ENCODE measurements at places on chromosomes 5 and 9. TPM values are rescaled to one million over a fixed set of nuclear protein-coding genes. Genes with fewer than 3 reads are reported as not detected.
A peak's percentile ranks its signal among the peaks of the same experiment; 100 is the strongest.

GRCh38 chr5:66728049-66728448, 131.9 kb downstream of the MAST4 start:
- no peak for DNase-seq

DNA sequence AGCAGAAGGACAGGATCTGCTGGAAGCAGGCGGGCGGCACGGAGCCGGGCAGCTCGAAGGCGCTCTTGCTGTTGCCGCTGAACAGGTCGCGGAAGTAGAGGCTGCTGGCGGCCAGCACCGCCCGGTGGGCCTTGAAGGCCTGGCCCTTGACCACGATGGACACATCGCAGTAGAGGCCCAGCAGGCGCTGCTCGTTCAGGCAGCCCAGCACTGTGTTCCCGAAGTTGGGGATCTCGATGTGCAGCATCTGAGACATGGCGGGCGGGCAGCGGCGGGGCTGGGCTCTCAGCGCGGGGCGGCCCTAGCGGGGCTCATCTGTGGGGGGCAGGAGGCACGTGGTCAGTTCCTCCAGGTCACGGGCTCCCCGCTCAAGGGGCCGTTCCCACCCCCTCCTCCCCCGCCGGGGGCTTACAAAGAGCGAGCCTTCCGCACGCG, 44.8 kb downstream of the NACC2 start:
- DNase-seq: no peak

- DNase-seq: no peak
Observed at GRCh38 chr5:43313854-43314457, 744 bp upstream of the HMGCS1 start.

DNA sequence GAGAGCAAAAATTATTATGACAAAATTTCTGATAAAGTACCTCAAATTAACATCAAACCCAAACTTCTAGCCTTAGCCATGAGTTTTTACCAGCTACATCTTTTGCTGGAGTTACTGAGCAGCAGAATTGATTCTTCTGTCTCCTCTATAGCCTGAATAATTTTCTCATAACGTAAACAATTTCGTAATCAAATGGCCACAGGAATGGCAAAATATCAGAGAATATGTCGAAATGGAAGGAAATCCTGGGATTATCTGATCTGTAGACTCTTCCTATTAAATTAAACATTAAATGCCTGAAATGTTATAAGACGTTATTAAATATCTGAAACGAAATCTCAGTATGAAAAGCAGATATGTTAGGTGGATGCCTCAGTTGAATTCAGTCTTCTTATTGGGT, 41.1 kb downstream of the LURAP1L start:
- no peak for DNase-seq

- DNase-seq: no peak
Observed at GRCh38 chr5:88954511-88954910, 71.5 kb upstream of the MEF2C start.

DNA sequence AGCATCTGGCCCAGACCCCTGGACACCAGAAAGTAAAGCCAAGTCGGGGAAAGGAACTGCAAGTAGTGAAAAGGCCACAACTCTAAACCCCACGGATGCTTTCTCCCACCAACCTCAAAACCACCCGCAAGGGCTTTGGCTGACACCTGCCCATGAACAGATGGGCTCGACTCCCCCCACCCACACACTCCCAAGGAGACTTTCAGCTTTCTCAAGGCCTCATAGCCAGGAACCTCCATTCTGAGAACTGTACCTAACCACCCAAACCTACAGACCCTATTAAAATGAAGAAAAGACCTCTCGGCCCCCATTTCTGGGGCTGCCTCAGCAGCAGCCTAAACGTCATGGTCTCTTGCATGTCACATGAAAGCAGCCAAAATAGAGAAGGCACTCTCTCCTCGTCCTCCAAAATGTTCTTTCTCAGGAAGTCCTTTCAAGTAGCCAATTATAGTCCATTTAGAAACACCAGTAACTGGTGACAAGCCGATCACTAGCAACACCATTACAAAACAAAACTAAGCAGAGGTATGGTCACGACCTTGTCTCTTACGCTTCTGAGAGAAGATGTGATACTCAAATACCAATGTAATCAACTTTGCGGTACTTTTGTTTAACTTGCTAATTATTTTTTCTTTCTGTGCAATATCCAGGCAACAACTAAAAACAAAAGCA, 2.9 kb downstream of the B4GALT1 start:
- no peak for DNase-seq

- DNase-seq: no peak
Observed at GRCh38 chr9:134383148-134383547, 56.9 kb downstream of the RXRA start.

The PAPPA gene
- 0.05 TPM for total RNA-seq

The CATSPER3 gene
- total RNA-seq: not detected

GRCh38 chr5:116566251-116566650, 8.4 kb downstream of the SEMA6A start:
- DNase-seq: no peak

DNA sequence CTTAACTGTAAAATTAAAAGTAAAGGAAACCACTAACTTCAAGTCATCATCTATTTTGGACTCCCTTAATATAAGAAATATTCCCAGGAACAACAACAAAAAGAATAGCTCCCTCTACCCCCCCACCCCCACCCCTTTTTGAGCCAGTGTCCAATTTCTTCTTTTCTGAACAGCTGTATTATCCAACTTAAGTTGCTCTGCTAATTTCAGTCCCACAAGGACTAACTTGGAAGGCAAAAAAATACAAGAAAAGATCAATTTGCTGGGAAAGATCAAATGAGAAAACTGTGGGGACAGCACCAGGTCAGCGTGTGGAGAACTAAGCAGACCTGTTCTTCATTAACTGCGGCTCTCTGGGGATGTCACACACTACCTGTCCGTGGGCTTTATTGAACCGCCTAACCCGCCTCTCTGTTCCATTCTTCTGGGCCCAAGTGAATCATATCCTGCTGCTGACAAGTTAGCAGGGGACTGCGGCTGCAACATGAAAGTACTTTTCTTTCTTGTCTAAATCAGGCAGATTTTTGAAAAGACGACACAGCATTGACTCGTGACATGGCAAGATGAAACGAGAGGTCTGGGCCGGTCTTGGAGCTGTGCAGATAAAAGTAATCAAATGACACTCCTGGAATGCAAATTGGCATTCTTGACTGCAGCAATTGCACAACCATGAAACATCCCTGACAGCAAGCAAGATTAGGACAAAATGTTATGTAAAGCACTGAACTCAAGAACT, 2.7 kb downstream of the BNC2 start:
- DNase-seq: peak; percentile 52

DNA sequence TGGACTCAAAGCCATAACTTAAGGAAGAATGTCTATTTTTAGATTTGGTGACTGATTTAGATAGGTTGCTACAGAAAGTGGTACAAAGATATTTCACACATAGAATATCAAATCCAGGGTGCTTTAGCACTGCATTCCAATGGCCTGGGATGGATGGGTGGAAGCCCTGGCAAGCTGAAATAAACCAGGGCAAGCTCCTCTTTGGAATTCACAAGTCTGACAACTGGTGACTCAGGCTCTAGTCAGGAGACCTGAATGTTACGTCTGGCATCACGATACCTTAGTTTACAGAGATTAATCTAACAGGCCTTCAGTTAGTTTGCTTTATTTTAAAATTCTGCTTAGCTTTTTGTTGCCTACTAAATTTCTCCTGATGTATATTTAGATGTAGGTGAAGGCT, 144.0 kb downstream of the TMC1 start:
- DNase-seq: no peak

- DNase-seq: no peak
Observed at GRCh38 chr5:98742396-98743073, 30.9 kb upstream of the RGMB start.
